Mucosa of gallbladder (tissue), 1 donor: ENCODE measurements at places on chromosomes 12 and 14. TPM values are rescaled to one million over a fixed set of nuclear protein-coding genes. Genes with fewer than 3 reads are reported as not detected.

DNA sequence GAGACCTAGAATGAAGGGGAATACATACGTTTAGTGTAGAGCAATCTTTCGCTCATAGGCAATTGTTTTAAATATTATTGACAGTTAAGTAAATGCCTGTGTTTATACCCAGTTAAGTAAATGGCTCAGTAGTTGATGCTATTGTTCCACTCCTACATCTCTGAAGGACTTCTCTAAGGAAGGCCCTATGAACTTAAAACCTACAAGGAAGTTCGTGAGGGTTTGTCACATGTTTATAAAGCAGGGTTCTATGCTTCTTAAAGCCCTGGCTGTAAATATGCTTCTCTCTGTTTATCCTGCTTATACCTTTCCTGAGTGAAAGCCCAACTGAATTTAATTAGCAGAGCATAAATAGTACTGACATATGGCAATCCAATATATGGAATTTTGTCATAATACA lies 282.1 kb upstream of the NPAS3 start:
- DNase-seq: no peak

DNA sequence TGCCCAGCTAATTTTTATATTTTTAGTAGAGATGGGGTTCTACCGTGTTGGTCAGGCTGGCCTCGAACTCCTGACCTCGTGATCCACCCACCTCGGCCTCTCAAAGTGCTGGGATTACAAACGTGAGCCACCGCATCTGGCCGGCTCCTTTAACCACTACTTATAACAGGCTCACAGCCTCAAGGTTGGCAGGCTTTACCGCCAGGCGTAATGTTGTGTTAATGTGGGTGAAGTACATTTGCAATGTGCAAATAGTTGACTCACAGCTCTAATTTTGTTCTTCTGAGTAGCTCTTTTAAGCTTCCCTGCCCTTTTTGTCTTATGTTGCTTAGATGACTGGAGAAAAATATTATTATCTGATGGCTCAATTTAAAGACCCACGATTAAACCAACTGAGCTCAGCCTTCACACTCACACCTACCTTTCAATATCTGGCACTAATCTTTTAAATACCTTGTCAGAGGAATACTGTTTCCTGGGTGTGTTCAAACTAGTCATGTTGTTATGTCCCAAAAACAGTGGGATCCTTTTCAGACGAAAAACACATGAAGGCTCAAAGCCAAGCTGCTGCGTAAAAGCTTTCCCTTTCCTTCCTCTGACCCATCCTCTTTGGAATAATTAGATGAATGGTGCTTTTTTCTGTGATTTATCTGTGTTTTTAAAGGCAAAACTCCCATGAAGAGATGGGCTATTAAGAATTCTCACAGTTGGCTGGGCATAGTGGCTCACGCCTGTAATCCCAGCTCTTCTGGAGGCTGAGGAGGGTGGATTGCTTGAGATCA lies 57.2 kb upstream of the USP44 start:
- no peak for DNase-seq

DNA sequence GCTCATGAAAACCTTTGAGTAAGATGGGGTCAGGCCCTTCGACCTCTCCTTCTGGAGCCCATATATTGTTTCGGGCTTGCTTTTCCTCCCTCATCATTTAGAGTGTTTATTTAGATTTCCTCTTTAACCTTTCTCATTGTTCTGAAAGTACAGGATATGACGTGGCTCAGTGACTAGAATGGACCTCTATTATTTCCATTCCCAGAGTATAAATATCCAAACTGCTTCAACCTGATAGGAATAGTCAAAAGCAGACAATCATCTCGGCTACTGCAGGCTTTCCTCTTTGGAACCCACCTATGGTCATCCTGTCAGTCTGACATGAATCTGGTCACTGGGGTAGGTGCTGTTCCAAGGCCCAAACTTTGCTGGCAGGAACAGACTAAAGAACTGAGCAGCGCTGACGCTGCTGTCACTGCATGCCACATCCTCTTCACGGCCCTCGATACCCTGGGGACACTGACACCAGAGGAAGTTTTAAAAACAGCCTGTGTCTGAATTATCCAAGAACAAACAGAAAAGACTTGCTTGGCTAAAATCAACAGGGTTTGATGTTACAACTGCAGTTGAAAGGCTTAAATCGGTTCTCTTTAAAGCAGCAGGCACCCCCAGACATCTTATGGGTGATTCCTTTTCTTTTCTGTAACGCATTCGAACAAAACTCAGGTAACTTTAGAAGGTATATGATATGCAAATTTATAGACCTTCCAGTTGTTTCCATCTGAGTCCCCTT lies 5.0 kb upstream of the DDX47 start:
- peak; percentile 60 for DNase-seq

- DNase-seq: no peak
Measured at GRCh38 chr14:105092171-105093037, 27.2 kb upstream of the GPR132 start.

GRCh38 chr12:12442548-12443071 lies 85.7 kb downstream of the BORCS5 start:
- no peak for DNase-seq

GRCh38 chr12:132686825-132687210 lies 324 bp downstream of the POLE start:
- no peak for DNase-seq

GRCh38 chr14:42192738-42193653 lies 586.3 kb downstream of the LRFN5 start:
- no peak for DNase-seq

- no peak for DNase-seq
Measured at GRCh38 chr14:70648346-70648745, 6.6 kb downstream of the TTC9 start.

DNA sequence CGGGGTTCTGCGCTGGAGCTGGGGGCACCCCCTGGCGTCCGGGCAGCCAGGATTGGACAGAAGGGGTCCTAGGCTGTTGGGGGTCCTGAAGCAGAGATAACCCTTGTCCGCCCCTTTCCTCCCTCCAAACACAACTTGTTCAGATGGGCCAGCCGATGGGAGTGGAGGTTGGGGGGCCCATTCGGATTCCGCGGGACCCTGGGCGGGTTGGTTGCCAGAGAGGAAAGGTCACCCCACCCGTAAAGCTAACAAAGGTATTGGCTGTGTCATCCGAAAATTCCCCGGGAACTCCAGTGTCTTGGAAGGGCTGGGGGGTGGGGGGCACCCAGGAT lies 1.3 kb downstream of the FAM222A start:
- no peak for DNase-seq

DNA sequence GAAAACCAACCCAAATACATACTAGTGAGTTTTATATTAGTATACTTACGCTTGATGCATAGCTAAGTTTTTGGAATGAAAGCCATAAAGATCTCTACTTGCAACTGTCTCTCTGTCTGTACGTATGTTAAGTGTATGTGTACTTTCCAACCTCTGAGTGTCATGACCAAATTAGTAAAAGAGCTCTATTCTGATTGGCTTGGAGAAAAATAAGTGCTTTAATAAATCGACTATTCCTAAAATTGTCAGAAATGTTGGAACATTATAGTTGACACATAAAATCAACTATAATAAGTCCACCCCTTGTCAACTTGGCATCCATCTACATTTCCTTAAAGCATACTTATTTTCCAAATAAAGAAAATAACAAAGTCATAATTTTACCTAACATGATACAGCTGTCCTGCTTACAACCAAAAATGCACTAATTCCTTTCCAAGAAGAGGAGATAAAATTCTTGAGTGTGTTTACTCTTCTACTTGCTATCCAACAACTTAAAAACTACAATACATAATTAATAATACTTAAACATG lies 507.4 kb upstream of the ATP2B1 start:
- no peak for DNase-seq

DNA sequence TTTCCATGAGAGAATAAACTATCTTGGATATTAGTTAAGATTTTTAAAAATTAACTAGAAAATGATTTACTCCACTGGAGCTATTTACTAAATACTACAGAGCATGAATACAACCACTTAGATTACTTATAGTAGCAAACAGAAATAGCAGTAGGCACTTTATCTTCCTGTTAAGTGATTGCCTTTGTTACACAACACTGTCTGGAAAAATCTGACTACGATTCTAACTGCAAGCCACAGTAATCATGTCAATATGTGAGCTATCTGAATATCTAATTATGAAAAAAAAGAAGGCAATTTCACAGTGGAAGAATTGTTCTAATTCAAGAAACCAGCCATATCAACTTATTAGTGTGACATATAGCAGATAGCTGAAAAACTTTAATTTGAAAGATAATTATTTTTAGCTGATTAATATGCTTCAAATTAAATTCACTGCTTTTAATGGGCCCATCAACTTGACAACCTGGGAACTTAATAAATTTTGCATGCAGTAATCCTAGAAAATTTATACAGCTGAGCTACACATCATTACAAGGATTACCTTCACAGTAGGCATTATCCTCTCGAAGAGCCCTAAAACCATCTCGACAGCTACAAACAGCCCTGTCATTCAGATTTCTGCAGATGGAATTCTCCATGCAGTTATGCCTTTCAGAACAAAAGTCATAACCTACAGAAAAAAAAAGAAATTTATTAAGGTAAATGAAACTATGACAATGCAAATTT lies 172.8 kb downstream of the NELL2 start:
- DNase-seq: no peak

- DNase-seq: no peak
Measured at GRCh38 chr12:72277415-72277814, 5.2 kb downstream of the TRHDE start.

DNA sequence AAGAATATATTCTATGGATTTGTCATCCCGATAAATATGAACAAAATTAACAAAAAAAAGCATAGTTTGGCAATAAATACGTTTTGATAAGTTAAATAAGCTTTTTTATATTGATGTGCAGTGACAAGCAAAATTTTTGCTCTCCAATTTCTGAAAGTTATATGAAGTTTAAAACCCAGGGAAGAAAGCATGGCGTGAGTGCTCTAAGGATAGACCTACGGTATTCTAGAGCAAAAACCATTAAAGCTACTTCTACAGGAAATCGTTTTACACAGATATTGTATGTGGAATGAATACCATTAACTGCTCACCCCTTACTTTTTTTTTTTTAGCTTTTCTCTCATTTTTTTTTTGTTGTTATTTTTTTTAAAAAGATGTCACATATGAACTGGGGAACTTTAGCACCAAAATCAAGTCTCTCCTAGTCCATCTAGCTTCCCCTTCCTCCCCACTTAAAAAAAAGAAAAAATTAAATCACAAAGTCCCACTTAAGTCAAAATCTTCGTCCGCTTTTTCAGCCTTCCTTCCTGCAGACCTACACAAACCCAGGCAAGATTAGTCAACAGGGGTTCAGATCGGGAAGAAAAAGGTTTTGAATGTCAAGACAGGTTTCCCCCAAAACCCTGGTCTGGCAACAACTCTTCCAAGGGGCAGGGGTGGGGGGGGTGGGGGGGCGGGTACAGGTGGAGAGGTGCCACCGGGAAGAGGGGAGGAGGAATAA lies 4.4 kb downstream of the ZFP36L1 start:
- no peak for DNase-seq

DNA sequence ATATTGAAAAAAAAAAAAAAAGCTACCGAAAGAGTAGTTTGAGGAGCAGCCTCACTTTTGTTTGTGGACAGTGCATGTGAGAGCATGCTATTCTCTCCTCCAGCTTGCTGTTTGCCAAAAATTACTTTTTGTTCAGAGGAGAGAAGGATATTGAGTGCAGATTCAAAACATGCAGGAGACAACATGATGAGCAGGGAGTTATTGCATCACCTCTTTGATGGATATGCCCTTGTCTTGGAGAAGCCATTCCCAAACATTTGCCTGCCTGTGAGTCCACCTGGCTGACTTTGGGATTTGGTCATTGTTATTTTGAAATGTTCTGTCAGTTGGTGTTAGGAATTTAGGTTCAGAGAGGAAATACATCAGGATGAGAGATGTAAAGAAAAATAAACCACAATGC lies 2.4 kb downstream of the C12orf75 start:
- no peak for DNase-seq

- no peak for DNase-seq
Measured at GRCh38 chr12:15520844-15521243, 198.5 kb downstream of the PTPRO start.

- no peak for DNase-seq
Measured at GRCh38 chr12:569091-569676, 94.1 kb downstream of the NINJ2 start.

- DNase-seq: no peak
Measured at GRCh38 chr14:104794993-104795780, at the start of gene AKT1. AKT1 (minus strand) TSS chr14:104795748; CDS start chr14:104792643, 3,105 bp downstream.

DNA sequence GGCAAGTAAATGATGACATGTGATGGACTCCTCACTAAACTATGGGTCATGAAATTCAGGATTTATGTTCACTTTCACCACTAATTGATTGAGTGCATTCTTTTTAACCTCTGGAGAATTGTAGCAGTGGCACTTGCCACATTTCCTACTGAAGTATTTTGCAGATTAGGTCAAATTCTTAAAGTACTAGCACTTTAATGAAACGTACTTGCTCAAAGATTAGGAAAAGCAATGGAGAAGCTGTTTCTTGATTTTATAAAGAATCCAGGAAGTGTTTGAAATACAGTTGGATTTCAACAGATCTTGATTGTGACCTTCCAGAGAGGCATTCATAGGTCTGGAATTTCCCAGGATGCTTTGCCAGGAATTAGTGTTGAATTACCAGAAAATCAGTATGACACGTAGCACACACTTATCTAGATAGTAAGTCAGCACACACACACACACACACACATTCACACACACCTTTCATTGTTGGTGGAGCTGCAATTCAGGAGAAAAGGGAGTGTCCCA lies 162.6 kb downstream of the MYRFL start:
- DNase-seq: peak; percentile 80

DNA sequence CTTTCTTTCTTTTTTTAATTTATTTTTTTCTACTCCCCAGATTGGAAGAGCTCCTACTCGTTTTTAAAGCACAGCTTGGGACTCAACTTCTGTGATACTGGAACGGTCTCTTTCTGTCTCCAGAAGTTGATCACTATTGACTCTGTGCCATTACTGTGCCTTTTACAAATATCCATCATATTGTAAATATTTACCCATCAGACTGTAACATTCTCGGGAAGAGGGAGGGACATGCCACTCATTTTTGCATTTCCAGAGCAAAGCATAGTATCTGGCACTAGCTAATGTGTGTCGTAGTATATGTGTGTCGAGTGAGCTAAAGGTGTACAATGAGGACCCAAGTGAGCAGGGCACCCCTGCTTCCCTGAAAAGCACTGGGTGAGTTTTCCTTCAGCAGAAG lies 24.0 kb upstream of the GSG1 start:
- DNase-seq: no peak

The OLR1 gene
- total RNA-seq: 10.1 TPM

The ATL1 gene
- 7.2 TPM for total RNA-seq

The C12orf54 gene
- total RNA-seq: not detected

The EIF2B2 gene
- total RNA-seq: 51.7 TPM

The SMIM41 gene
- 0.46 TPM for total RNA-seq

The RASSF8 gene
- 40.7 TPM for total RNA-seq

The SLC7A7 gene
- total RNA-seq: 72.7 TPM

The KRT71 gene
- total RNA-seq: not detected

The DBX2 gene
- not detected for total RNA-seq

The PTGDR gene
- 2.8 TPM for total RNA-seq

The RDH12 gene
- total RNA-seq: 166 TPM

The ASPG gene
- 4.7 TPM for total RNA-seq

The SYCP3 gene
- 0.32 TPM for total RNA-seq

The CLEC14A gene
- total RNA-seq: 18.6 TPM

The KRT79 gene
- not detected for total RNA-seq
